ENCODE measurements at places on chromosomes 4 and X.

DNA sequence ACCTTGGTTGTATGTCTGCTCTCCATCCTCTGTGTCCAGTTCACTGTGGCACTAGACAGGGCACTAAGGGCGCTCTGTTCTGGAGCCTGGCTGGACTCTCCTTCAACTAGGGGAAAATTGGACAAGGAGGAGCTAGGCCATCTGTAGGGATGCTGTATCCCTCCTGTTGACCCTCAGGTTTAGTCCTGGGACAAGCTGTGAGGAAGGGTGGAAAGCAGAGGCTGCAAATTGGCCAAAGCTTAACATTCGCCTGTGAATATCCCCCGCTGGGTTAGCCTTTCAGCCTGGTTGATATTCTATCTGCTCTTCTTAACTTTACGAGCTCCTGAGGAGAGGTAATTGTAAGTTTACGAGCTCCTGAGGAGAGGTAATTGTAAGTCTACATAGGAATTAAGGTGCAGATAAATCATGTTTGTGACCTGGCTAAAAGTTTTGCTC is 64.4 kb upstream of the ENPEP start:
- DNase-seq, result no peak

GRCh38 chrX:70478526-70479245 is 34.1 kb downstream of the DLG3 start:
- no peak for DNase-seq

GRCh38 chr4:135900956-135901355 is 1631.3 kb downstream of the PCDH18 start:
- no peak for DNase-seq

- no peak for DNase-seq
Measured at GRCh38 chrX:72019487-72019886, 108.8 kb downstream of the NHSL2 start.

GRCh38 chrX:100647739-100648138 is 3.7 kb downstream of the SRPX2 start:
- DNase-seq, result no peak

GRCh38 chr4:102400898-102401297 is 55.6 kb upstream of the SLC39A8 start:
- DNase-seq, result no peak

- DNase-seq, result no peak
Measured at GRCh38 chrX:79162076-79162475, 17.6 kb downstream of the GPR174 start.

DNA sequence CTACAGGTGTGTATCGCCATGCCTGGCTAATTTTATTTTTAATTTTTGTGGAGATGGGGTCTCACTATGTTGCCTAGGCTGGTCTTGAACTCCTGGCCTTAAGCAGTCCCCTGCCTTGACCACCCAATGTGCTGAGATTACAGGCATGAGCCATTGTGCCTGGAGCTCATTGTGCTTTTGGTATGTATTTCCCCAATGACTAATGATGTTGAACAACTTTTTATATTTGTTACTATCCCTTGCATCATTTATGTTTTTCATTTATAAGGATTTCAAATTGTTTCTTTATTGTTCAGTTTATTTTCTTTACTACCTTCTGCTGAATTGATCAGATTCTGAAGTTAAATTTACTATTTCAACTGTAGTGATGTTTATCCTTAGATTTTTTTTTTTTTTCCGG is 199.7 kb downstream of the CEP135 start:
- no peak for DNase-seq

- no peak for DNase-seq
Measured at GRCh38 chr4:6074758-6075157, 56.5 kb upstream of the C4orf50 start.

- DNase-seq, result no peak
Measured at GRCh38 chr4:185341377-185341776, 54.3 kb downstream of the LRP2BP start.

- peak; percentile 53 for DNase-seq
Measured at GRCh38 chrX:13646154-13646549, 6.8 kb upstream of the TCEANC start.

DNA sequence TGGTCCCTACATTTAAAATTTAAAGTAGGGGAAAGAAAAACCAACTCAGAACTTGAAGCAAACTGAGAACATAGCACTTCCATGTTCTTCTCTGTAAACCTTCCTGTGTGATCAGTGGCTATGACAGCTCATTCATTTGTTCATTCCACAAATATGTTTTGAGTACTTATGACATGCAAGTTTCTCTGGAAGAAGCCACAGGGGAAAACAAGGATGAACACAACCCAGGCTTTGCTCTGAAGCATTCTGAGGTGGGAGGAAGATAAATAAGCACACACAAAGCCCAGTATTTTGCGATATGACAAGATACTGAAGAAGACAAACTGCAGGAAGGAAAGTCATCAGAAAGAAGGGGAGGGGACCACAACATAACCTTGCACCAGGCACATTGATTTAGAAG is 96.4 kb downstream of the CHIC2 start:
- no peak for DNase-seq

- no peak for DNase-seq
Measured at GRCh38 chr4:126991965-126992364, 640.8 kb upstream of the INTU start.

- DNase-seq, result no peak
Measured at GRCh38 chr4:163697121-163697520, 202.6 kb downstream of the TMA16 start.

GRCh38 chr4:118287711-118288451 is 64.9 kb downstream of the PRSS12 start:
- DNase-seq, result no peak

GRCh38 chrX:20402956-20403355 is 136.2 kb upstream of the RPS6KA3 start:
- no peak for DNase-seq

DNA sequence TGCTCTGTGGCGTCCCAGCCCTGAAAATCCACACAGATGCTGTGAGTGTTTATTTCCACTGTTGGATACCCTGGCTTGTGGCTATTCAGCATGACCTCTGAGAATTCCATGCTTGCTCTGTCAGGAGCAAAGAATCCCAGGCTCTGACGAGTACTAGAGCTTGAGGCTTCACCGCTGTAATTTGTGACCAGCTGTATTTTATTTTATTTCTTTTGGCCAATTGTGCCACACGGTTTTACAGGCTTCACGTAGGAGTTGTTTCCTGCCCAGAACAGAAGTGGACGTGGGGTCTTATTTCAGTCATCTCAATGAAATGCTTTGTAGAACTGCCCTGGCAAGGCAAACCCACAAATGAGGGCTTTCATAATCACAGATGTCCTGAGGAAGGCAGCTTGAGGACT is 69.4 kb upstream of the CLDN34 start:
- DNase-seq, result no peak

DNA sequence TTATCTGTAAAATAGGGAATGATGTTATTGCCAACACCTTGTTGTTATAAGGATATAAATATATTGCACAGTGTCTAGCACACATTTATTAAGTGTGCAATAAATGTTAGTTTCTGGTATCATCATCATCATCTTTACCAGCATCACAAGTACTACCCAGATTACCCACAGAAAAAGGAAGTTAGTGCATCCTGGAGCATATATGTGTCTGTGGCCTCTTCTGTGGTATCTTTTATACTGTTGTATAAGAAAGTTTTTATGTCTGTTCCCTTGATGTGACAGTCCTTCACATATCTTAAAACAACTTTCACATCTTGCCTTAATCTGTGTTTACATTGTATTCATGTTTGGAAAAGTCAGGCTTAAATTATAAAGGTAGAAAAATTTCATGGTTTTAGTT is 10.0 kb downstream of the EXOSC9 start:
- DNase-seq, result peak; percentile 18

DNA sequence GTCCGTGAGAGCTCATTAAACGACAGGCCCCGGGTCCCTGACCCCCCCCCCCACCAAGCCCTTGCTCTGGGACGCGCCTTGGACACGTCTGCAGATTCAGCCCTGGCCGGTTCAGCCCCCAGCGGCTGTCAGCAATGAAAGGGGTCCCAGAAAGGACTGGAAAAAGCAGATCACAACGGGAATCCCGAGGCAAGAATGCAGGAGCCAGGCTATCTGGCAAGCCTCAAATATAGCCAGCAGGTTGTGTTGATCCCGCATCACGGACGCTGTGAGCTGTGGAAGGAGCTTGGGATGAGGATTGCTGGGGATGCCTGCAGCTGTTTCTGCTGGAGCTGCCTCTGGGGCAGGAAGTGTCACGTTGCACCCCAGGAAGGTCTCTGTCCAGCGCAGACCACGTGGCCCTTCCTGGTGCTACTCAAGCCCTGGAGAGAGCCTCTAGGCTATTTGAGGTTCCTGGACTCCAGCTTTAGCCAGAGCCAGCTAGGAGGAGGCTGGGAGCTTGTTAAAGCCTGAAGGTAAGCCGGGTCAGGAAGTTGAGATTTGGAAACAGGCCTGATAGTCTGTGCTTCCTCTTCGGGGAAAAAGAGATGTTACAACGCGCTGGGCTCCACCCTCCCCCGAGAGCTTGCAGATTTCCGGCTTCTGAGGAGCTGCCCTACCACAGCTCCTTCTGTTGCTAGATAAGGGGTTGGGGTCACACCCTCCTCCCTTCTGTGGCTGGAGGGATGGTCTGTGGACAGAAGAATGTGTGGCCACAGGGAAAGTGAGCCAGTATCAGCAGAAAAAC is 19.3 kb upstream of the CSF2RA start:
- peak; percentile 72 for DNase-seq

GRCh38 chr4:149927514-149927913 is 111.9 kb upstream of the IQCM start:
- DNase-seq, result no peak

DNA sequence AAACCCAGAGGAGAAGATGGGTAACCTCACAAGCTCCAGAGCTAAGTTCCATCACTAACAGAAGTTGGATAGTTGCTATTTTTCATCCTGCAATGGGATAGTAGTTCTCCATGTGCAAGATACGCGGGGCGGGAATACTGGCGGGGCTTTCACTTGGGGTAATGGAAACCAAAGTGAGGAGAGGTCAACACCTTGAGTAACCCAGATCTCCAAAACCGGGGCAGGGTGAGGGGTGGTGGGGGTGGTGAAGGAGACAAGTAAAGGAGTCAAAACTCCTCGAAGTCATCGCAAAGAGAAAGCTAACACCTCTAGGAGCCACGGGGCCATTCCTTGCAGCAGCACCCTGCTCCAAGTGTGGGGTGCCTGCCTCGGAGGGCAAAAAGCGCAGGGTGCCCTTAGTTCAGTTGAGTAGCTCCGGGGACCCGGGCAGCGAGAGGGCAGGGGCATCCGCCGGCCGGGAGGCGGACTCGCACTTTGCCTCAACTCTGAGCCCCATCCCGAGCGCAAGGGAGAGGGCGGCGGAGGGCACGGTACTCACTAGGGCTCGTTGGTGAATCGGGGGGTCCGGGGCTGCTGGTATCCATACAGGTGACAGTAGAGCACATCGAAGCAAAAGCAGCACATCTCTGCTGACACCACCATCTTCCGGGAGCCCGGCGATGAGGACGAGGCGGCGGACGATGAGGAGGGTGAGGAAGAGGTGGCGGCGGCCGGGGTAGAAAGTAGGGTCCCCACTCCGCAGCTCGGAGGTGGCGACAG is 645 bp downstream of the AMMECR1 start:
- peak; percentile 39 for DNase-seq

GRCh38 chr4:125254106-125254505 is 60.6 kb upstream of the FAT4 start:
- DNase-seq, result no peak

GRCh38 chr4:8917321-8917811 is 45.7 kb upstream of the HMX1 start:
- no peak for DNase-seq

GRCh38 chrX:119041175-119041574 is 31.6 kb upstream of the CT47C1 start:
- DNase-seq, result no peak

DNA sequence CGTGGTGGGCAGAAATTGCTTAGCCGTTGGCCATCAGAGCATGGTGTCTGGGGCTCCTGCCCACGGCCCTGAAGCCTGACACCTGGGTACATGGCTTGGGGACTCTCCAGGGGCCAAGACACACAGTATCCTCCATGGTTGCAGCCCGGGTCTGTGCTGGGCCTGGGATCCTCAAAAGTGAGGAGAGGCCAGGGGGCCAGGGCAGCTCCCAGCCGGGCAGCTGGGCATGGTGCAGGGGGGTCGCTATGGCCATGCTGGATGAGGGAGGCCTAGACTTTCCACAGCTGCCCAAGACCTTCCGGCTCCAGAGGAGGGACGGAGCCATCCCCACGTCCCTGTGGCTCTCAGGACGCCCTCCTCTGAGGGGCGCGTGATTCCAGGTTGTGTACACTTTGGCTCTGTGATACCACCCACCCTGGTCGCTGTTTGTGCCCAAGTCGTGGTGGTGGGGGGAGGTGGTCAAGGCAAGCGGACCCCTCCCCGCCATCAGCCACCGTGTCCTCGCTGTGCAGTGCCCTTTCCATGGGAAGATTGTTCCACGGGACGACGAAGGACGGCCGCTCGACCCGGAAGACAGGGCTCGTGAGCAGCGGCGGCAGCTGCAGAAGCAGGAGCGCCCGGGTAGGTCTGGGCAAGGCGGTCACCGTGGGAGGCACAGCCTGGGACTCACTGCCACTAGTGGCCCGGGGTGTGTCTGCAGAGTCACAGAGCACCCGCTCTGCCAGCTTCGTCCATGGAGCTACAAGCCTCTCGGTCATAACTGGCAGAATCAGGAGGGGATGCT is 25.7 kb downstream of the NKX1-1 start:
- DNase-seq, result no peak

DNA sequence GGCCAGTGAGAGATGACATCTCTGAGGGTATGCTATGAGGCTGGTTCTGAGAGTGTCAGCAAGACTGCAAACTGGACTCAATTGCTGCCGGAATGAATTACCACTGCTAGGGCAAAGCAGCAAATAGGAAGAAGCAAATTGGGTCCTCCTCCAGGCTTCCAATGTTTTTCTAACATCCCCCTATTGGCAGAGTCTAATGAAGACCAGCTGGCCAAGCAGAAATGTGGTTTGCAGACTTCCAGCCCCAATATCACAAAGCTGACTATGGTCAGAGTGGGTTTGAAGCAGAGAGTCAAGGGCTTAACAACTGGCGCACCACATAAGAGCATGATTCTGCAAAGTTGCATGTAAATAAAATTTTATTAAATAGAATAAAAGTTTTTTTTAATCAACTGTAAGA is 225.4 kb upstream of the GLRA2 start:
- DNase-seq, result no peak

DNA sequence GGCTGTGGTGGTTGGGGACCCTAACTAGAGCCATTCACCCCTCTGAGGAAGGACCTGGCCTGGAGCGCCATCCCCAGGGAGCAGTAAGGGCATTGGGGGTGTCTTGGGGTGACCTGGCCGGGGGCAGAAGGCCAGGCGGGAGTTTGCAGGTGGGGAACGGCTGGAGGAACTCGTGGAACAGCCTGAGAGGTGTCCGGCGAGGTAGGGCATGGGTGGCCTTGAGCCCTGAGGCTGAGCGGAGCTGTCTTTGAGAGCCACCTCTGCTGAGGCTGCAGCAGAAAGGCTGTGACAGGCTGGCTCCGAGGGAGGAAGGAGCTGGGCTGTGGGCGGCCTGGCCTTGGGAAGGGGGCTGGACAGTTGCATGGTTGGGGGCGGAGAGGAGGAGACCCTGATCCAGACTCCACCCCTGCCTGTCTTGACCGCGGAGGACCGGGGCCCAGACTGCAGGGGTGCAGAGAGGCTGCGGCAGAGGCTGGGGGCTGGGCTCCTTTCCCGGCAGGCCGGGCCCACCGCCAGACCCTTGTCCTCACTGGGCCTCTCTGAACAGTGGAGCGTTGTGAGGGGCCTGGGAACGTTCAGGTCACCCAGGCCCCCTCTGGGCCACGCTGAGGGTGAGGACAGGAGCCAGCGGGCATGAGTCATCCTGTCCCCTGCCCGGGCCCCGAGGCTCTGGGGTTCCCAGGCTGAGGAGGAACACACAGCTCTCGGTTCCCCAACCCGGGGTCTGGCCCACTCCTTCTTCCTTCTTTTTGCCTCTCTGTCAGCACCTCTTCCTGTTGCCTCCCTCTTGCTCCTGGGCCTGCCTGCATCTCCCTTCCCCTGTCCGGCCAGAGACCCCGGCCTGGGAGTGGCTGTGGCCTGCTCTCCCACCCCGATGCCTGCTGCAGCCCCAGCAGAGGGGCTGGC is 8.1 kb downstream of the SH3BP2 start:
- no peak for DNase-seq

All from activated CD4-positive, alpha-beta T cell treated with anti-CD3 and anti-CD28 coated beads, Interleukin-2, Interleukin-6, amounts not matched to agents 100 ng/mL and 50 ng/mL, durations not matched to agents 16 hours and 8 hours (primary cell).